Cerebellar nuclear complex (tissue), 1 donor: ENCODE measurements at places on chromosomes 1 and 21.
A peak's percentile ranks its signal among the peaks of the same experiment; 100 is the strongest.

DNA sequence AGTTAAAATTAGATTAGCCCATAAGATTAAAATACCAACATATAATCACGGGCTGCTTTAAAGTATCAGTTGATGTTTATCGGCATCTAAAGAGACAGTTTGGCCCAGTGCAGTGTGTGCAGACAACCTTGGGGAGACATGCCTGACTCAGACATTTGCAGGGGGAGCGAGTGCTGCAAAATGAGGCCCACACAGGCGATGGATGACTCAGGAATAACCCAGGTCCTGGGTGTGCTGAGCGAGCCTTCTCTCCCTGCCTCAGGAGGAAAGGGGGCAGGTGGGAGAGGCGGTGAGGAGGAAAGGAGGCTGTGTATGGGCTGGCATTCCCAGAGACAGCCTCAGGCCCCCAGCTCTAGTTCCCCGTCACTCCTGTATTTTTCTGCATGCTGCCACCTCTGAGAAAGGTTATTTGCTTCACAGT lies 9.0 kb downstream of the SLC9A1 start:
- no peak for DNase-seq

- peak; percentile 18 for DNase-seq
Measured at GRCh38 chr1:184563308-184563707, 176.5 kb downstream of the C1orf21 start.

DNA sequence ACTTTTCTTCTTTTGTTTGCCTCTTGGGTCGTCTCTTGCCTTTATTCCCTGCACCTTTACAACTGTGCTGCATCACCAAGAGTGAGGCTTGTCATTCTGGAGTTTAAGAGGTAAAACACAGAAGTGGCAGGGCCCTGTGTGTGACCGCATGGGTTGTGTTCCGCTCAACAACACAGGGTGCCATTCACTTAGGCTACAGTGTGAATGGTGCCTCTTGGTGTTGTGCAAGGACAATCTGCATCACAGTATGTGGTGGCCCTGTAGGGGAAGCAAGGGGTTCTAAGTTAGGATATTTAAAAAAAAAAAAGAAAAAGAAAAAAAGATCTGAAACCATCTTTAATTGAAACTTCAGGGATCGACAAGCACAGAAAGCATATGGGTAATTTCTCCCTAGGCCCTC lies 38.2 kb downstream of the BRINP2 start:
- DNase-seq = no peak

GRCh38 chr21:44708213-44708865 lies 3.0 kb downstream of the TSPEAR start:
- DNase-seq = no peak

DNA sequence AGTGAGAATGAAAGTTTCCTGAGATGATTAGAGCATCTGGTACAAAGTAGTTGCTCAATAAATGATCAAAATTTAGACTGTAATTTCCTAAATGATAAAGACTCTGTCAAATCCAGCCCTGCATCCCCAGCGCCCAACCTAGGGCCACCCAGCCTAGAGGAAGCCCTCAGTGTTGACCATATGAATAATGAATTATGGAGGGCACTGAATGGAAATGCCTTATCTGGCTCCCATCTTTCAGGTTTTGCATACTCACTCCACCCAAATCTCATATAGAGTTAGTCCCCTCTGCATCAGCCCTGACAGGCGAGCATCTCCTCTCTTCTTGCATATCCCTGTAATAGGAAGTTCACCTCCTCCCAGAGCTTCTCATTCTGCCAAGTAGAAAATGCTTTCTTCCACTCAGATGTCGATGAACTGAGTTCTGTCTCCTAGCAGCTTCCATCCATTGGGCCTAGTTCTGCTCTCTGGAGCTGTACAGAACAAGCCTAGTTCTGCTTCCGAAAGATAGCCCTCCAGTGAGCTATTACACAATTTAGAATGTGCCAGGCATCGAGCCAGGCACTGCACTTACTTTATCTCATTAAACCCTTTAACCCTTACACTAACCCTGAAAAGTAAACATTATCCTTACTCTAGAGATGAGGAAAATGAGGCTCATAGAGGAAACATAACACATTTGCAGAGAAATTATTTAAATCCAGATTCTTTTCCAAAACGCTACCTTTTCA lies 20.9 kb downstream of the COA7 start:
- no peak for DNase-seq

GRCh38 chr1:1788646-1789431 lies 10.6 kb upstream of the NADK start:
- DNase-seq = no peak

DNA sequence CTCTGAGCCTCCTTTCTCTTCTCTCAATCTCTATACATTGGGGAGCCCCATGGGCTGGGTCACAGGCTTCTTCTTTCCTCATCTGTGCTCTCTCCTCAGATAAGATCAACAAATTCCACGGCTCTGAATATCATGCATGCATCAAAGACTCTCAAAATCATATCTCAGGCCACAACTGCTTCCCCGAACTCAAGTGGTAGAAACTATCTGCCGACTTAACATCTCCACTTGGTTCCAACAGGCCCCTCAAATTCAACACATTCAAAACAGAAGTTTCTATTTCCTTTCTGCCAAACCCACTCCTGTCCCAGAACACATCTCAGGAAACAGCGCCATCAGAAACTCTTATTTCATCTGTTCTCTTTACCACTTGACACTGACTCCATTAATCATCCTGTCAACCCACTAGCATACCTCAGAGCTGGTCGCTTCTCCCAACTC lies 16.7 kb downstream of the DDX59 start:
- DNase-seq = no peak

DNA sequence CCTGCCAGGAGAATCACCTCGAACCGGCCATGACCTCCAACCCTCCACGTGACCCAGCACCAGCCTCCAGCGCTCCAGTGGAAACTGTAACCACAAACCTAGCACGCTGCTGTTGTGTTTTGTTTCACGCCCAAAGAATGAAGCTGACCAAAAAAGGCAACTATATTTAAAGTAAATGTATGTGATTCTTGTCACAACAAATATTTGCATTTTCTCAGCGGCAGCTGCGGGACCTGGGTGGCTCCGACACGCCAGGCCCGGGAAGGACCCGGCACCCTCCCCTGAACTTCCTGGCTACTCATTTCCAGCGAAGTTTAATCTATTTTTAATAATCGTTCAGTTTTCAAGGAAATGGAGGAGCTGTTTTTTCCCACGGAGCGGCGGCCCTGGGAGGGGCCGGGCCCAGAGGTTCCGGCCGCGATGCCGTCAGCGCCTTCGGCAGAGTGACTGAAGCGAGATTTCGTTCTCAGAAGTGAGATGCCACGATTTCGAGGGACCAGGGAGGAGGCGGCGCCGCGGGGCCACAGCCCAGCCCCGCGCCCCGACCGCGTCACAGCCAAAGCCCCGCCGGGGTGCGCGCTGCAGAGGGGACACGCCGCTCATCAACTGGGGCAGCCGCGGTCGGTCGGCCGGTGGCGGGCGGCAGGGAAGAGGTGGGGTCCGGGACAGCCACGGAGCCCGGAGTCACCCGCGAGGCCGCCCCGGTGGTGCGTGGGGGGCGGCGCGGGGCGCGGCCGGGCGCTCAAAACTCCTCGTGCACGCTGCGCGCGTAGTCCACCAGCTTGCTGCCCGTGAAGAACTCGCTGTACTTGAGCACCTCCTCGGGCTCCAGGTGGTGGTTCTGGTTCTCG lies 3.0 kb upstream of the TNFRSF4 start:
- no peak for DNase-seq

DNA sequence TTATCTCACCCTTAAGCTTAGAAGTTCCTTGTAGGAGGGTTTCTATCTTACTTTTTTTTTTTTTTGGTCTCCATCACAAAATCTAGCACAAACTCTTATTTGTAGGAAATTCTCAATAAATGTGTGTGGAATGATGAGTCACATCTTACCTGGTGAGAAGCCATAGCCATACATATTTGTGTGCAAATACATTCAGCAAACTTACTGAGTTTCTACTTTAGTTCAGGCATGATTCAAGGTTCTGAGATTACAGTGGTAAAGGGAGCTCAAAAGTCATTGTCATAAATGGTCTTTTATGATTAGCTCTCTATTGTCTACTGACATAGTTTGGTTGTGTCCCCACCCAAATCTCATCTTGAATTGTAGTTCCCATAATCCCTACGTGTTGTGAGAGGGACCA lies 193.1 kb upstream of the UBE2U start:
- no peak for DNase-seq

GRCh38 chr1:227092069-227092468 lies 152.0 kb downstream of the COQ8A start:
- no peak for DNase-seq

DNA sequence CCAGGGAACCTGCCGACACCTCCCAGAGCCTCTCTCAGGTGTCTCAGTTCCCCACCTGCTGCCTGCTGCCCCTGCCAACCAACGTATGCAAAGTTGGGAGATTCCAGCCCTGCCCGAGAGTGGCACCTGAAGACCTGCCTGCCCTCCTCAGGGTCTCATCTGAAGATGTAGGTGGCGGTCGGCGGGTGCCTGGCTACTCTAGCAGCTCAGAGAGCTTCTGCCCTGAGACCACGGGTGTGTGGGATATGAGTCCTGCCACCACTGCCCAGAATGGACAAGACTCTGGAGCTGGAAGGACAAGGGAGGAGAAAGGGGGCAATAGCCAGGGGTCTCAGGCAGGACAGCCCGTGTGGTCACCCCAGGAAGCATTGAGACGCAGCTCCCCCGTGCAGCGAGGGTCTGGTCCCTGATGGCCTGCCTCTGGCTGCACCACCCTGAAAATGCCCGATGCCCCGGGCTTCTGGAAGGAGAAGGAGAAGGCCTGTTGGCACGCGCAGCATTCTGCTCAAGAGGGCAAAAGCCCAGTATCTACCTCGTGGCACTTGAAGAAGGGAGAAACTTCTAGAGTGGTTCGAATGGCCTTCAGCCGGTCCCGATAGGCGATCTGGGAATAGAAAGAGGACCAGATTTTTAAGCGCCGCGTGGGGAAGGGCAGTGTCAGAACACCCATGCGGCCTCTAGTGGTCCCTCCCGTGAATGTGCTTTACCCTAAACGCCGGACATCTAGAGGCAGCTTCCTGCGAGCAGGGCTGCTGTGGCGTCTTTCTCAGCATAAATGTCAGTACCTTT lies 88.8 kb downstream of the STUM start:
- DNase-seq = no peak

GRCh38 chr1:2348346-2349325 lies 42.7 kb downstream of the MORN1 start:
- DNase-seq = no peak

DNA sequence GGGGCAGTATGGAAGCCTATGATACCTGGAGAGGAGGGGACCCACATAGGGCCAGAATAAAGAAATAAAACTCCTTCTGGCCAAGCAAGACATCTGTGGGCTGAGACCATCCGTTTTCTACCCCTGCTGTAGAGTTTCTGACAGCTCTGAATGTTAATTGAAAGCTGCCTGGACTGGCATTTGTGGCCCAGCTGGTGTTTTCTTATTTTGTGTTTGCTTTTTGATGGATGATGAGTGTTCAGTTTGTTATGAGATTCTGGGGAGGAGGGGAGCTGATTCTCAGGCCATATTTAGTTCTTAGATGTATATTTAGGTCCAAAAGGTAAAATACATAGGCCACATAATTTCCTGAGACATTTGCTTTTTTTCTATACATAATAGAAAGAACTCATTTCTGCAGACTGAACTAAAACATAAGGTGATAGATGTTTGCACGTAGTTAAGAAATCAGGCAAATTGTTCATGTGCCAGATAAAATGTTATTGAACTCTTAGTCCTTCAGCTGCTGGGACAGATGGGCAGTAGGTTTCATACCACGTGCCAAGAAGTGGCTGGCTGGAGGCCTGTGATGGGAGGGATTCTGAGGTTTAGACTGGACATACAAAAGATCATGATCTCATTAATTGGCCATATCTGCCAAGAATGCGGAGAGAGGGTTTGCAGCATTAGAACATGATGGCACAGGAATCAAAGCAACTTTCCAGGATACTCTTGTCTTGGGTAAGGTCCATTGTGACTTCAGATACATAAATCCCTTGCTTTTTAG lies 54.1 kb downstream of the DSCAM start:
- no peak for DNase-seq

GRCh38 chr1:93344484-93344883 lies 1.2 kb upstream of the DR1 start:
- DNase-seq = no peak
